ENCODE measurements at places on chromosomes 7 and 10.
A peak's percentile ranks its signal among the peaks of the same experiment; 100 is the strongest.

DNA sequence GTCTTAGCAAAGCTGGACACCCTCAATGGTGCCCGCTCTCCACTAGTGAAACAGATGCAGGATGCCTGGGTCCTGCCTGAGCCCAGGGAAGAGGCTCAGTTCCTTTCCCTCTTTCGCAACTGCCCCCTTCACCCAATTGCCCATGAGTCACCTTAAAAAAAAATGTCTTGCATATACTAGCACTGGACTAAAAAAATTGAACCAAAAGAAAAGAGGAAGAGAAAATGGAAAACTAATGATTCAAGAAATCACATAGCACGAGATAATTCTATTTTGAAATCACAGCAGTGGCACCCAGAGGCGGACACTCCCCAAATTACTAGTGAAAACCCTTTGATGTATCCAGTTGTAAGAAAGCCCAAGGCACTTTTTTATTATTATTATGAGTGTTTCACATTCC is 972.5 kb downstream of the LRMDA start:
- DNase-seq, result peak; percentile 28

DNA sequence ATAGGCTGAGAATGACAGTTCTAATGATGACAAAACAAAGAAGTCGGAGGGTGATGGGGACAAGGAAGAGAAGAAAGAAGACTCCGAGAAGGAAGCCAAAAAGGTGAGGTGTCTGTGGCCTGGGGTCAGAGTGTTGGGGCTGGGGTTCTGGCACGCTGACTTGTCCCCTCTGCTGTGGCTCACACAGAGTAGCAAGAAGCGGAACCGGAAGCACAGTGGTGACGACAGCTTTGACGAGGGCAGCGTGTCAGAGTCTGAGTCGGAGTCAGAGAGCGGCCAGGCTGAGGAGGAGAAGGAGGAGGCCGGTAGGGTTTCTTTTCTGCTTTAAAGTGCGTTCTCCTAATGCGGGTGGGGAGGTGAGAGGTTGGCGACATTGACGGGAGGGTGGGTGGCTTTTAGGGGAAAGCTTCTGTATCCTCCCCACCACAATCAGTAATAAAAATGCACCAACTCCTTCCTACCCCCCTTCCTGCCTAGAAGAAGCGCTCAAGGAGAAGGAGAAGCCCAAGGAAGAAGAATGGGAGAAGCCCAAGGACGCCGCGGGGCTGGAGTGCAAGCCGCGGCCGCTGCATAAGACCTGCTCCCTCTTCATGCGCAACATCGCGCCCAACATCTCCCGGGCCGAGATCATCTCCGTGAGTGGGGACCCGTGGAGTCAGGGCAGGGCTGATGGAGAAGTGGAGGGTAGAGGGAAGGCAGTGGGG is 4.6 kb downstream of the UFSP1 start:
- DNase-seq, result no peak

GRCh38 chr10:95248989-95249388 is 41.8 kb downstream of the PDLIM1 start:
- no peak for DNase-seq

DNA sequence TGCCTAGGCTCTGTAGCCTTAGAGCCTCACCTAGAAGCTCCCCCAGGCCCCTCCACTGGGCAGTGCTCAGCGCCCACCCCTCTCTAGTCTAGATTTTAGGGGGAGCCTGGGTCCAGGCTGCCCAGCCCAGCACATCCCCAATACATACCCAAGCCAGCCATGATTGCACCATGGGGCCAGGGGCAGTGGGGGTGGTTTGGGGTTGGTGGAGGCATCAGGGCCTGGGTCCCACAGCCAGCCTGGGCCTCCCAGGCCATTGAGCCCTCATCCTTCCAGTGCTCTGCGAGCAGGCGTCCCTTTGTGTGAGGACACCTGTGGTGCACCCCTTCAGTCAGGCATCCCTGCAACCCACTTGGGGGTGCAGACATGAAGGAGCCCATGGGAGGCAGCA is 76.9 kb upstream of the RET start:
- DNase-seq, result no peak

DNA sequence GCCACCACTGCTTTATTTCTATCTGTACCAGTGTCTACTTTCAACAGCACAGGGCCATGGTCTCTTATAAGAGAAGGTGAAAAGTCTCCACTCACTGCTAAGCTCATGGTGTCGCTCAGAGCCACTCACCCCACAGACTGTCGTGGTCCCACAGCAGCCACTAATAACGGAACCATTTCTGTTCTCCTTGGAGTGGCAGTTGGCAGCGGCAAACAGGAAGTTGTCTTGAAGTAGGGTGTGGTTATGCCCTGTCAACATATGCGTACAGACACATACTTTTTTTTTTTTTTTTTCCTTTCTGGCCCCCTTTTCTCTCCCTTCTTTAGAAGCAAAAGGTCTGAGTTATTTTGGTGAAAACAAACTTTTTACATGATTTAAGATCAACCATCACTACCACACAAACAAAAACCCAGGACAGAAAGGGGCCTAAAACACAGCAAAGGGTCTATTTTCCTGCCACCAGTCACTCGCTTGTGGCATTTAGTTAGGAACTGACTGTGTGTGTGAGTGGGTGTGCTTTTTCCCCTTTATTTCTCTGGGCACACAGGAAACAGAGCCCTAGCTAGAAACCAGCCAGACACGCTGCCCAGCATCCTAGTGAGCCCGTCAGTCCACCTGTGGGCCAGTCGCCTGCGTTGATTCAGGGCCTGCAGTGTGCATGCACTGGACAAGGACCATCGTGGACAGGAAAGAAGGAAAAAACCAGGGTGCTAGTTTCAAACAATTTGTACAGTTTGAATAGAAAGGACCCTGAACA is 96.7 kb upstream of the EFCAB10 start:
- no peak for DNase-seq

DNA sequence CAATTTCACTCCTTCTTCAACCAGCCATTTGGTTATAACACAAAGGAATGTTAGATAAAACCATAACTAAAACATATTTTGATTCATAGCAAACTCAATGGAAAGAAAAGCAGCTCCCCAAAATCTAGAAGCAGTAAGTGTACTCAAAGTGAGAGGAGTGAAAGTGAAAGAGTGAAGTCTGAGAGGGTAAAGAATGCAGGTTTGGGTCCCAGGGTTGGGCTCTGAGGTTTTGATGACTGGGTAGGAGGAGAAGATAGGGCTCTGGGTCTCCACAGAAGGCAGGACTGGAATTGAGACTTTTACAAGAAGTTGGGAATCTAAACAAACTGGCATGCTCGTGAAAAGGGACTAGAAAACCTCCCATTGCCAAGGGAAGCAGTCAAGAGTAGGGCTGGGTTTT is 85.4 kb upstream of the RSU1 start:
- DNase-seq, result no peak
